ENCODE measurements at places on chromosomes 12 and 14. TPM values are rescaled to one million over a fixed set of nuclear protein-coding genes. Genes with fewer than 3 reads are reported as not detected.

GRCh38 chr14:57061009-57061711 lies 207.5 kb downstream of the EXOC5 start:
- peaks cover 63% of the 10 kb centered on the region for H3K4me1 ChIP-seq
- peak overlapping the region; percentile 36 for H3K27ac ChIP-seq
- H3K27me3 ChIP-seq, result no peaks in the 10 kb centered on the region
- no peak for DNase-seq
- H3K36me3 ChIP-seq, result no peaks in the 10 kb centered on the region

DNA sequence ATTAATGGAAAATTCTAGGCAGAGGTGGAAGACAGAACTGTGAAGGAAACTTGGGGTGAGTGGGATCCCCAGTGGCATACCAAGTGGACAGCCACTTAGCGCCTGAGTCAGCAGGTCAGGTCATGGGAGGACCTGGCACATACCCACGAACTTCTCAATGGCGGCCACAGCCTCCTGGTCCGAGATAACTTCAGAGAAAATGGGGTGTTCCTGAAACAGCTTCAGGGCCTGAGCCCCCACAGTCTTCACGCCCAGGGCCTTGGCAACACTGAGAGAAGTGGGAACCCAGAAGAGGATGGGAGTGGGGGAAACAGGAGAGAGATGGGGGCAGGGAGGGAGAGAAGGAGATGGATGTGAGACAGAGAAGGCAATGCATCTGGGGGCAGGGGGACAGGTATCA lies 9.9 kb downstream of the SDS start:
- H3K4me1 ChIP-seq, result peaks cover 7% of the 10 kb centered on the region
- DNase-seq, result no peak
- no peak overlapping the region for H3K27ac ChIP-seq

TAS2R46 gene
- total RNA-seq, result 1.9 TPM

- DNase-seq, result no peak
- H3K27ac ChIP-seq, result no peak overlapping the region
- H3K27me3 ChIP-seq, result no peaks in the 10 kb centered on the region
- H3K36me3 ChIP-seq, result no peaks in the 10 kb centered on the region
- no peak overlapping the region for H3K4me3 ChIP-seq
Measured at GRCh38 chr12:68521848-68522502, 88.7 kb upstream of the RAP1B start.

DNA sequence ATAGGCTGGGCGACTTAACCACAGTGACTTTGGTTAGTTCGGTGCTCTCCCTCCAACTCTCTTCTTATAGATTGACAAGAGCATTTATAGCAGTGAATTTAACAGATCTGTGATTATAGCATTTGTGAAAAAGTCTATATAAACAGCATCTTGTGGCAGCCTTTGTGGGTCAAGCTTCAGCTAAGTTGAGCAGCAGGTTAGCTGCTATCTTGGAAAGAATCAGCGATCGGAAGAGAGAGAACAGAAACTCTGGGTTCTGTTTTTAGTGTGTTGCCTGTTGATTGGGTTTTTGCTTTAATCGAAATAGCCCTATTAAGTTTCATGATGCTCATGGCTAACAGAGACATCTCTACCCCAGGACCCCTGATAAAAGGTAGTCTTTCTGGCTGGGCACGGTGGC lies 20.2 kb downstream of the EVL start:
- no peaks in the 10 kb centered on the region for H3K4me1 ChIP-seq
- no peaks in the 10 kb centered on the region for H3K36me3 ChIP-seq
- no peak overlapping the region for H3K4me3 ChIP-seq
- H3K27me3 ChIP-seq, result no peaks in the 10 kb centered on the region
- no peak overlapping the region for H3K27ac ChIP-seq
- no peak for DNase-seq

DNA sequence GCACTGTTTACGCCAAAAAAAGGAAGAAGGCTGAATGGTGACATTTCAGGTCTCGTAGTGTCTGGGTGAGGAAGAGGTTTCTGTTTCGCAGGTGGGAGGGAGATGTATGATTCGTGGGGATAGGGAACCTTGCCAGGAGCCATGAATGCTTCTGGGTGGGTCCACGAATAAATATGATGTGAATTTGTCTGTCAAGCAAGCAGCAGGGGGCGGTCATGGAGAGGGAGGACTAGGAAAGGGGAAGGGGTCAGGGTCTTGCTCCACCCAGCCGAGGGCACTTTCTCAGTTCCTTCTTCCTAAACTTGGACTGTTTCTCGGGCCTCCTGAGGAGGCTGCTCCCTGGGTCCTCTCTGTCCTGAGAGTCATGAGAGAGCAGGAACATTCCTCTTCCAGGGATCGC lies 72.5 kb downstream of the LGMN start:
- H3K36me3 ChIP-seq, result no peaks in the 10 kb centered on the region
- H3K4me1 ChIP-seq, result no peaks in the 10 kb centered on the region
- H3K4me3 ChIP-seq, result no peak overlapping the region

- no peak overlapping the region for H3K4me3 ChIP-seq
- H3K27me3 ChIP-seq, result no peaks in the 10 kb centered on the region
- no peaks in the 10 kb centered on the region for H3K36me3 ChIP-seq
- no peak overlapping the region for H3K27ac ChIP-seq
Measured at GRCh38 chr14:82710267-82710841, 1176.7 kb upstream of the SEL1L start.

DNA sequence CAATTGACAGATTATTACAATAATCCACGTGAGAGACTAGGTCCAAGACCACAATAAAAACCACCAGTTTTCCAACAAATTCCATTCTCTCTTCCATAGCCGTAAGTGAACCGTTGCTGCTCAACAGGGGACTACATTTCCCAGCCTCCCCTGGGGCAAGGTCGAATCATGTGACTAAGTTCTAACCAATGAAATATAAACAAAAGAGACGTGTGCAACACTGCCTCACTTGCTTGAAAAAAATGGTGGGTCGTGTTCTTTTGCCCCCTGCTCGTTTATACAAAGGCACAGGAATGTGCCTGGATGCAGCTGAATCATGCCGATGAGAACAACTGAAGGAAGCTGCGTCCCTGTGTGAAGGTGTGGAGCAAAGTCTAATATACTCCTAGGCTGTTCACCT lies 51.1 kb downstream of the HSPB8 start:
- H3K4me3 ChIP-seq, result peak overlapping the region; percentile 7
- no peaks in the 10 kb centered on the region for H3K36me3 ChIP-seq
- no peak overlapping the region for H3K27ac ChIP-seq
- H3K27me3 ChIP-seq, result no peaks in the 10 kb centered on the region
- peak; percentile 84 for DNase-seq

- peaks cover 25% of the 10 kb centered on the region for H3K4me1 ChIP-seq
- DNase-seq, result peak; percentile 46
- H3K36me3 ChIP-seq, result no peaks in the 10 kb centered on the region
- peaks cover 16% of the 10 kb centered on the region for H3K27me3 ChIP-seq
- H3K27ac ChIP-seq, result no peak overlapping the region
- H3K4me3 ChIP-seq, result peak overlapping the region; percentile 39
Measured at GRCh38 chr12:69330475-69331473, 17.4 kb upstream of the LYZ start.

FAM222A gene
- 10.6 TPM for total RNA-seq

ALDH1L2 gene
- total RNA-seq, result 0.13 TPM

GRCh38 chr12:51888316-51889215 lies 663 bp downstream of the ANKRD33 start:
- no peak overlapping the region for H3K27ac ChIP-seq
- peaks cover 6% of the 10 kb centered on the region for H3K4me1 ChIP-seq
- H3K4me3 ChIP-seq, result peak overlapping the region; percentile 33
- no peak for DNase-seq
- H3K27me3 ChIP-seq, result peaks cover 3% of the 10 kb centered on the region

- H3K4me1 ChIP-seq, result peaks cover 22% of the 10 kb centered on the region
- no peak for DNase-seq
- H3K4me3 ChIP-seq, result no peak overlapping the region
- no peaks in the 10 kb centered on the region for H3K27me3 ChIP-seq
Measured at GRCh38 chr12:104632724-104633201, 176.0 kb downstream of the CHST11 start.

MANSC4 gene
- 0.12 TPM for total RNA-seq

- H3K27me3 ChIP-seq, result peaks cover 15% of the 10 kb centered on the region
- H3K27ac ChIP-seq, result no peak overlapping the region
- H3K36me3 ChIP-seq, result no peaks in the 10 kb centered on the region
Measured at GRCh38 chr12:101276433-101276832, 3.5 kb upstream of the UTP20 start.

- H3K36me3 ChIP-seq, result no peaks in the 10 kb centered on the region
- no peak overlapping the region for H3K4me3 ChIP-seq
- no peaks in the 10 kb centered on the region for H3K27me3 ChIP-seq
- peaks cover 4% of the 10 kb centered on the region for H3K4me1 ChIP-seq
Measured at GRCh38 chr12:93219947-93220346, 157.8 kb upstream of the NUDT4 start.

DNA sequence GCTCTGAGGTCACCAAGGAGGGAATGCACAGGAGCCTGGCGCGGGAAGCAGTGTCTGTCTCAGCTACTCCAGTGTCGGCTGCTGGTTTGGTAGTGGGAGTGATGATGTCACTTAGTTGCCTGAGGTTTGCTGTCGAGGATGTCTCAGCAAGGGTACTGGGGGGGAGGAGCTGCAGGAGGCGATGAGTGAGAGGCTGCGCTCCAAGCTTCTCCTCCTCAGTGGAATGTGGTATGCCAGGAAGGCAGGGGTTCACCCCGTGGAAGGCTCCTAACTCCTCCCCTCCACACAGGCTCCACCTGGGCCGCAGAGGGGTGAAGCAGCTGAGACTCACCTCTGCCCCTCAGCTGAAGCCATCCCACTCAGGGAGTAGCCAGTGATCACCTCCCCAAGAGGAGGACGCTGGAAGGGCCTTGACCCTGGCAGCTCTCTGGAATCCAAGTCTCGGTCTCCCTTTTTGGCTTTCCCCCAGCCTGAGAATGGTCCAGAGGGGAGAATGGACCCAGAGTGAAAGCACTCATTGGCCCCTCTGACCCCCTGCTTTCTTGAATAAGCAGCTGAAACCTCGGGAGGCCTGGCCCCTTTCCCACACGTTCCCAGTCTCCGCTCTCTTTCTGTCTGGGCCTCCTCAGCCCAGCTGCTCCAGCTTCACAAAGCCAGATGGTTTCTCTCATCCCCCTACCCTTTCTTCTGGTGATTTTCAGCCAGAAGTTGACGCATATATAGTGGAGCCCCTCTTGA lies 178.9 kb upstream of the FKBP4 start:
- no peaks in the 10 kb centered on the region for H3K27me3 ChIP-seq
- H3K4me3 ChIP-seq, result no peak overlapping the region
- H3K4me1 ChIP-seq, result no peaks in the 10 kb centered on the region
- no peak overlapping the region for H3K27ac ChIP-seq
- no peaks in the 10 kb centered on the region for H3K36me3 ChIP-seq

SERPINA10 gene
- total RNA-seq, result not detected

- no peaks in the 10 kb centered on the region for H3K27me3 ChIP-seq
- H3K4me3 ChIP-seq, result no peak overlapping the region
- H3K36me3 ChIP-seq, result no peaks in the 10 kb centered on the region
Measured at GRCh38 chr12:126488806-126489205, 1423.6 kb downstream of the AACS start.

- peaks cover under 1% of the 10 kb centered on the region for H3K4me1 ChIP-seq
- H3K36me3 ChIP-seq, result no peaks in the 10 kb centered on the region
- H3K4me3 ChIP-seq, result no peak overlapping the region
- H3K27me3 ChIP-seq, result no peaks in the 10 kb centered on the region
- no peak overlapping the region for H3K27ac ChIP-seq
- no peak for DNase-seq
Measured at GRCh38 chr12:57826400-57826799, 7.9 kb upstream of the AVIL start.

MOAP1 gene
- 26.9 TPM for total RNA-seq

SRRM4 gene
- 0.34 TPM for total RNA-seq

DNA sequence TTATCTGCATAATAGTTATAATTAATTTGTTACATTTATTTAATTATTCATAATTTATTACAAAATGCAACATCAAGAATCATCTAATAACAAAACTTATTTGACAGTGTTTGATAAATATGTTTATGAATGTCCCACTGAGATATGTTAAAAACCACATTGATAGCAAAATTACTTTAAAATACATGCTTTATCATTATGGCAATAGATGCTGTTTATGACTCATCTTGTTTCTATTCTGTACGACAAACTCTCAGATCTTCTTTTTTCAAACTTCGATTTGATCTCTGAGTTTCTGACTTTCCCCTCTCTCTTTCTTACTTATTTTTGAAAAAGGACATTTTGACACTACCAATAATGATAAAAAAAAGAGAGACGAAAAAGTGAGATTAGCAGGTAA lies 56.8 kb upstream of the LRRK2 start:
- no peaks in the 10 kb centered on the region for H3K36me3 ChIP-seq
- DNase-seq, result no peak
- H3K27ac ChIP-seq, result no peak overlapping the region
- H3K4me1 ChIP-seq, result no peaks in the 10 kb centered on the region
- H3K27me3 ChIP-seq, result no peaks in the 10 kb centered on the region

- peak overlapping the region; percentile 87 for H3K27ac ChIP-seq
- peak overlapping the region; percentile 51 for H3K4me3 ChIP-seq
- peak; percentile 94 for DNase-seq
- no peaks in the 10 kb centered on the region for H3K36me3 ChIP-seq
- H3K27me3 ChIP-seq, result peaks cover 16% of the 10 kb centered on the region
- H3K4me1 ChIP-seq, result peaks cover 73% of the 10 kb centered on the region
Measured at GRCh38 chr12:53221203-53222080, 10.6 kb downstream of the RARG start.

DNA sequence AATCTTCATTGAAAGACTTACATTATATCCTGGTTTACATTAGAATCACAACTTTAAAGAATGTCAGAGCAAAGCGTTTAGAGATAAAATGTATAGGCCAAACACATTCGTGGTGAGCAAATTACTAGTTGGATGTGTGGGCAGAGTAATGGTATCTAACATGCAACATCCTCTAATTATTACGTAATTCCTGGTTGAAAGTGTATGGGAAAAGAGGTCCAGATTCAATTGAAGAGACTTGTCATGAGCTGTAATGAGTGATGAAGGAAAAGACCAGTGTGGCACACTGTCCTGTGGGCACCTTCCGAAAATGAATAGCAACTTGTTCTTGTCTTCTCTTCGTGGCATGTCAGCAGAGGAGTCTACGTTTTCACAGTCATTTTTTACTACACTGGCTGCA lies 192.8 kb downstream of the LRIG3 start:
- DNase-seq, result no peak
- no peak overlapping the region for H3K4me3 ChIP-seq
- H3K27ac ChIP-seq, result no peak overlapping the region
- H3K27me3 ChIP-seq, result no peaks in the 10 kb centered on the region

AMHR2 gene
- total RNA-seq, result 0.34 TPM
